ENCODE measurements at places on chromosomes 5 and 9.

DNA sequence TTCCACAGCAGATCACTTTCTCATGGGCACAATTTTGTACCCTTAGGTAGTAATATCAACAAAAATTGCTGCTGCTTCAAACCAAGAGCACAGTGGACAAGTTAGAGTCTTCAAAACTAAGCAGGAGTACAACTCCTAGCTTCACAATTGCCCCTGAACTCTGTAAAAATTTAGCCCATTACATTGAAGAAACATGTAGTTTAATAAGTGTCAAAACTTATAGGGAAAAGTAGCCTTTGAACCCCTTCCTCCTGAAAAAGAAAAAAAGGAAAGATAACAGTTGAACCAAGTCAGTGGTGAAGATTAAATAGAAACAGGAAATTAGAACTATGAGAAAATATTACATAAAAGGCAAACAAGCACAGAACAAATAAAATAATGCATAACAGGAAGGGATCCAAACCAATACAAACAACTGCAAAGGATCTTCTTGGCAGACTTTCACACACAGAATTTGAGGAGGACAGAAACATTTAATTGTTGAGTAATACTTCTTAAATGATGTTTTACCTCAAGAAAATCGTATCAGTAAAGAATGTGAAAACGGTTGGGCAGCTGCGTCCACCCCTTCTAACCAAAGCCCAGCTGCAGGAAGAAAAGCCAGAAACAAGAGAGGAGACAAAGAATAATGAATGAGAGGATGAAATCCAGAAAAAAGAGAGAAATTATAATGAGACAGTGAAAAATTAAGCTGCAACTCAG lies 636.0 kb downstream of the NR2F1-AS1 start:
- DNase-seq = no peak

DNA sequence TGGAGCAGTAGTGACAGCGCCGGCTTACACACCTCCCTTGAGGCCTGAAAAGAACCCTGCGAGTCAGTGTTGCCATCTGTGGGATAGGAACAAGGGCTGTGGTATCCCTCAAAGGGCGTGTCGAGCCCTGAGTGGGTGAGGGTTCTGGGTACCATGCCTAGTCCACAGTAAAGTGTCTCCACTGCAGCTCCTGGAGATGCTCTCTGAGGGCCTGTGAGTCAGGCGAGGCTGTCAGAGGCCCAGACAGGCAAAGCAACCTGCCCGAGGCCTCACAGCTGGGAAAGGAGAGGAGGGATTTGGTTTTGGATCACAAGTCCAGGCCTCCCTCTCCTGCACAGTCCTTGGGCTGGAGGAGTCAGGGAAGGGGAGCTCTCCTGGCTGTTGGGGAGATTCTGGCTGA lies 6.1 kb downstream of the PRRX2 start:
- DNase-seq = no peak

GRCh38 chr5:175826980-175827379 lies 44.4 kb upstream of the CPLX2 start:
- no peak for DNase-seq

- DNase-seq = no peak
Measured at GRCh38 chr5:144194144-144194543, 23.5 kb downstream of the KCTD16 start.

GRCh38 chr9:137813651-137814415 lies 63.7 kb upstream of the CACNA1B start:
- DNase-seq = no peak

- DNase-seq = no peak
Measured at GRCh38 chr5:163532171-163533084, 27.0 kb downstream of the MAT2B start.

GRCh38 chr9:27538647-27539046 lies 9.0 kb upstream of the MOB3B start:
- DNase-seq = no peak

GRCh38 chr9:70291446-70291845 lies 32.7 kb downstream of the SMC5 start:
- DNase-seq = no peak

DNA sequence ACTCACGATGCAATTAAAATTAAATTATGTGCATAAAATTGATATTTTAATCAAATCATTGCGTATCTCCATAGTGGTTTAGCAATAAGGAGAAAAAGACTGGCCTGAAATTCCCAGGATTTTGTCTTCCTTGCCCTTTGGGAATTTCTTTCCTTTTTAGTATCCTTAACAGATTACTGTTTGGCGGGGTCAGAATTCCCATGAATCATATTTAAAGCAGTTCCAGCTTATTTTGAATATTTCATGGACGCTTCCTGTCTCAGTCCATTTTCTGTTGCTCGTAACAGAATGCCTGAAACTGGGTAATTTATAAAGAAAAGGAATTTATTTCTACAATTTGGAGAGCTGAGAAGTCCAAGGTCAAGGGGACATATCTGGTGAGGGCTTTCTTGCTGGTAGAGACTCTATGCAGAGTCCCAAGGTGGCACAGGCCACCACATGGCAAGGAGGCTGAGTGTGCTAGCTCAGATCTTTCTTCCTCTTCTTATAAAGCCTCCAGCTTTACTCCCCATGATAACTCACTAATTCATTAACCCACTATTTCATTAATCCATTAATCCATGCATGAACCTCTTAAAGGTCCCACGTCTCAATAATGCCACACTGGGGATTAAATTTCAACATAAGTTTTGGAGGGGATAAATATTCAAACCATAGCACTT lies 37.8 kb downstream of the CDH6 start:
- DNase-seq = no peak

DNA sequence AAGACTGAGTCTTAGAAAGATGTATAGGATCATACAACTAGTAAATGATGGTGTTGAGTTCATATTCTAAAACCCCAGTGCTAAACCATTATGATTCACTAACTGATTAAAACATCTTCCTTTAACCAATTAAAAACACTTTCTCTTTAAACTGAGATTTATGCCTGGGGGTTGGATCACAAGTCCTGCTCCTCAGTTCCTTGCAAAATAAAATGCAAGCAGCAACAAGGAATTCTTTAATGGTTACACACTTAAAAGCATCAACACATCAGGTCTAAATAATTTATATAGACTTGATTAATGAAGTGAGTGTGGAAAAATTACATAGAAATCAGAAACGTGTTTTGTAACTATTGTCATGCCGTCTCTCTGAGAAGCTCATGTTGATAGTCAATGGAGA lies 189.2 kb downstream of the TARS1 start:
- DNase-seq = no peak

DNA sequence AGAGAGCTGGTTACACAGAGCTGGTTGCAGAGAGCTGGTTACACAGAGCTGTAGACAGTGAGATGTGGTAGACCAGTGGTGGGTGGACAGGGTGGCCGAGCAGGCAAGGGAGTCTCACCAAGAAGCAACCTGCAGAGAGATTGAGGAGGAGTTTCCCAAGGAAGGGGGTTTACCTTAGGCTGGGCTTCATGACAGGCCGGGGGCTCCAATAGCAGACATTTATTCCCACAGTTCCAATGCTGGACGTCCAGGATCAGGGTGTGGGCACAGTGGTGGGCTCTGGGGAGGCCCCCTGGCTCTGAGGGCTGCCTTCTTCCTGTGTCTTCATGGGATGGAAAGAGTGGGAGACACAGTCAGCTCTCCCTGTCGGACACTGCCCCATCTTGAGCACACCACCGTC lies 386.9 kb upstream of the IRX4 start:
- DNase-seq = no peak

DNA sequence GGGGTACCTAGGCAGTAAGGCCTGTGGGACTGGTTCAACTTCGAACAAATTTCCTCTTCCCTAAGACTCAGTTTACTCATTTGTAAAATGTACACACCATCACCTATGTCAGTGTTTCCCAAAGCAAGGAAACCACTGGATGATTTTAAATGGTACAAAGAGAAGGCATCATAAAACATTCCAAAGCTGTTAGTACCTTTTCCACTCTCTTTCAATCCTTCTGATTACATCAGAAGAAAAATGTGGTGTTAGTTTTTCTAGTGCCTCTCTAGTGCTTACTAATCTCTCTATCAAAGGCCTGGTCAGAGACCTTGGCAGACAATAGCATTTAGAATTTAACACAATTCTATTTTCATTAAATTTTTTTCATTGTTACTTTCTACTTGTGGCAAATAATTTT lies 18.1 kb downstream of the NR6A1 start:
- no peak for DNase-seq

DNA sequence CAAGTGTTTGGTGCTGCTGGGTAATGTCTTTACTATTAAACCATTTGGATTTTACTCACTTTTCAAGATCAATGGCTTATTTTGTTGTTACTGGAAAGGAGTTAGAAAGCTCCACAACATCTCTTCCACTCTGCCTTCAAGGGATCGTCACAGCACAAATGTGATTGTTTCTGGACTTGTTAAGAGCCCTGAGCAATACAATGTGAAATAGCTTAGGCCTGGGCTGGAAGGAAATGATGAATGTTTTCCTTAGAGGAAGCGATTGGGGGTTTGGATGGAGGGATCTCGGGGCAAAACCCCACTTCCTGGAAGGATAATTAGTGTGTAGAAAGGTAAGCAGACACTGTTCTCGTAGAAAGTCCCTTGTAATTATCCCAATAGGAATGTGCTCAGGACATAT lies 59.3 kb upstream of the MYO10 start:
- DNase-seq = no peak

- DNase-seq = no peak
Measured at GRCh38 chr5:157952374-157952685, 93.4 kb upstream of the CLINT1 start.

- no peak for DNase-seq
Measured at GRCh38 chr5:52672459-52672858, 115.3 kb upstream of the ITGA1 start.

GRCh38 chr9:89179895-89180734 lies 1.5 kb upstream of the SHC3 start:
- DNase-seq = no peak

DNA sequence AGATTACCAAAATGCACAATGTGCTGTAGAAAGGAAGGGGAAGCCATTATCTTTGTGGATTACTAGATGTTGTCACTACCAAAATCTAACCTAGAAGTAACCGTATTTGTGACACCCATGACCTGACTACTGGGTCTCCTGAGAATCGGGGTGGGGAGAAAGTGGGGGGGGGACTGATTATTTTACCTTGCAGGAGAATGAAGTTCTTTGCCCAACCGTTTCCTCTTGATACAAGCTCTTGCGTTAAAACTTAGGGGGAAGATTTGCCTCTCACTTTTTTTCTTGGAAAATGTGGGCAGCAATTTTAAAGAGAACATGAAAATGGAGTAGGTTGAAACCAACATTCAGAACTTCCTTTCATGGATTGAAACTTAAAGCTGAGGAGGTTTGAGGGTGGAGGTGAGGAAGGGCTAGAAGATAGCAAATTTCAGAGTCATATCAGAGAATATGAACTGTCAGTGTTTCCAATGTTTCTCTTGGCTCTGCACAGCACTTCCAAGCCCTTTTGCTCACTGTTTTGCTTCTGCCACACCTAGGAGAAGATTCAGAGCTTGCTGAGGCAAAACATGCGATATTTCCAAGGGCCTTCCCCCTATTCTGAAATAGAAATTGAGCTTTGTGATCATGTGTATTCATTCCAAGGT lies 280.8 kb downstream of the AOPEP start:
- no peak for DNase-seq

GRCh38 chr9:12859704-12860251 lies 85.0 kb downstream of the LURAP1L start:
- DNase-seq = no peak

DNA sequence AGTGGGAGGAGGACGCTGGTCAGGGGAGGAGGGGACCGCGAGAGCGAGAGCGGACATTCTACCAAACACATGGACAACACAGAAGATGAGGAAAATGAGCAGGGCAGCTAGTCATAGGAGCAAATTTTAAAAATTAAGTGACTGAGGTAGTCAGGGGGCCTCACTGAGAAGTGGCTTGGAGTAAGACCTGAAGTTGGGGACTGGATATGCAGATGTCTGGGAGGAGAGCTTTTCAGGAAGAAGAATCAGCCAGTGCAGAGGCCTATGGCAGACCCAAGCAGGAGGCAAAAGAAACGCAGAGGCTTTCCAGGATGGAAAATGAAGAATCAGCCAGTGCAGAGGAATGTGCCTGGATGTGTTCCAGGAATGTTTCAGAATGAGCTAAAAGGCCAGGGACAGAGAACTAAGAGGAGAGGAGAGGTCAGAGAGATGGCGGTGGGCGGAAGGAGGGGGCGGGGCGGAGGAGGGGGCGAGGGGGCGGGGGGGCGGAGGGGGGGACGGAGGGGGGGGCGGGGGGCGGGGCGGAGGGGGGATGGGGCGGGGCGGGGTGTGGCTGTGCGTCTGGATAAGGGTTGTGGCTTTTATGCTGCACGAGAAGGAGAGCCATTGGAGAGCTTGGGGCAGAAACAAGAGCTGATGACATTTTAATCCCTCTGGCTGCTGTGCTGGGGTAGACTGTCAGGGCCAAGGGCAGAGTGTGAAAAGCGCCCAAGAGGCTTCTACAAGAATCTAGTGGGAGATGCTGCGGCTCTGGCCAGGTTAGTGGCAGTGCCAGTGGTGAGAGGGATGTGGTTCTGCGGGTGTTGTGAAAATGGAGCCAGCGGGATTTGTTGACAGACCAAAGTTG lies 129.6 kb downstream of the KCNIP1 start:
- no peak for DNase-seq

- no peak for DNase-seq
Measured at GRCh38 chr9:89878687-89879086, 273.9 kb downstream of the GADD45G start.

- DNase-seq = no peak
Measured at GRCh38 chr5:125411071-125411743, 664.8 kb upstream of the ZNF608 start.

DNA sequence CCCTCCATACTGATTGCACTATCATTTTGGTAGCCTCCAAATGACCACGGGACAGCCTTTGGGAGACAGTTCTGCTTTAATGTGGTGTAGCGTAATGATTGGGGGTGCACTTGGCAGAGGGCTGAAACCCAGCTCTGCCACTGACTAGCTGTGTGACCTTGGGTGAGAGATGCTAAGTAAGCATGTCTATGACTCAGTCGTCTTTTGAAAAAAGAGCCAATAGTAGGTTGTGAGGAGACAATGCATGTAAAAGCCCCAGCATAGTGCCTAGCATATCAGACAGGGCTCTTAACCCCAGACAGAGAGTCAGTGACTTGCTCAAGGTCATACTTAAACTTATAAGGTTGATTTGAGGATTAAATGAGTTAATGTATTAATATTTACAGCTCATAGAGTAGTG lies 18.0 kb upstream of the CXCL14 start:
- no peak for DNase-seq

- no peak for DNase-seq
Measured at GRCh38 chr5:83377131-83377865, 94.2 kb upstream of the VCAN start.

DNA sequence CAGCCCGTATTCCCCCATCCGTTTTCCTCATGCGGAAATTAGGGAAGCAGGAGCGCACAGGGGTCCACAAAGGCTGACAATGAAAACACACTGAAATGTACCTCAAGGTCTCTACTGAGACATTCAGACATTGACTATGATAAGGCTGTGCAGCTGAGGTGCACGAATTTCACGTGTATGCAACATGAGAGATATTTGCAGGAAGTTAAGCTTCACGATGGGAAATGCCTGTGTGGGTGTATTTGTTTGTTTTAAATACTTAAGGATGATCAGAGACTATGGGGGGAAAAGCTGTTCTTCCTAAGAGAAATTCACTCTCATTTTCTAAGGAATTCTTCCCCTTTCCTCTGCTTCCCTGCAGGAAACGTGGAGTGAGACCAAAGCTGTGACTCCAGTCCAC lies 2.6 kb upstream of the SPATA31E1 start:
- DNase-seq = no peak
